ENCODE measurements at places on chromosomes 1 and 21. TPM values are rescaled to one million over a fixed set of nuclear protein-coding genes. Genes with fewer than 3 reads are reported as not detected.

DNA sequence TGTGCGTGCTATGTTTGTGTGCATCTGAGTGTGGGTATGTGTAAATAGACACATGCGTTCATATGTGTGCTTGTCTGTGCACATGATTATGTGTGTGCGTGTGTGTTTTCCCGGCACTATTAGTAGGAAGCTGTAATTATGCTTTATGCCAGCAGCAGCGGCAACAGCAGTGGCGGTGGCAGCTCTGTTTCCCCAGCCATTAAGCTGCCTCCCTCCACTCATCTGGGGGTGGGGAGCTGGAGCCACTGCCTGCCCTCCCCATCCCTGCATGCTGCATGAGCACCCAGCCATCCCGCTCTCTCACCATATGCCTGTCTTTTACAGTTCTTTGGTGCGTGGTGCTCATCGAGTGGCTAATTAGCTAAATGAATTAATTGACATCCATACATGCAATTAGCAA lies 30.5 kb upstream of the ACOT11 start:
- no peak for DNase-seq

DNA sequence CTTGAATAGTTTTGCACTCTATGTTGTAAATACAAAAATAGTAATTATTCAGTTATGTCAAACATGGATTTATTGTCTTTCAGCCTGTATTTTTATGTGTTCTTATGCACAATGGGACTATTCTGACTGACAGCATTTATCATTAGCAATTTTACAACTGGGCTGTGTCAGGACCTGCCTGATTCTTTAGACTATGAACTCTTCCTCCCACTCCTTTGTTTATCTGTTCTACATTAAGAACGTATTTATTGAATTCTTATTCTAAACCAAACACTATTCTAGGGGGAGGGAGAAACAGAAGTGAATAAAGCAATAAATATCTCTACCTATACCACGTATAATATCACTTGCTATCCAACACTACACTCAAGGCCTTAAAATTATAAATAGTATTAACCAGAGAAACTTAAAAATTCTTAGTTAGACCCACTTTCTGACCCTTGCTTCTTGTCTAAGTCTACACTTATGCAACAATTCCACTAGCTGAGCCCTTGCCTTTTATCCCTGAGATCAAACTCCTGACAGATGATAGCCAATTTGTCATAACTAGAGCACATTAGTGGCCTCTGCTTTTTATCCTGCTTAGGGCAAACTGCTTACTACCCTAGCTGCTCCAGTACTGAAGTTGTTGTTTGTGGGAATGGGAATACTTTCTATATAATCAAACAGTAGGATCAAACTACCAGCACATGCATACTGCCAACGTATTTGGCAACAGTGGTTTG lies 494.3 kb downstream of the BRINP3 start:
- DNase-seq: peak; percentile 69

DNA sequence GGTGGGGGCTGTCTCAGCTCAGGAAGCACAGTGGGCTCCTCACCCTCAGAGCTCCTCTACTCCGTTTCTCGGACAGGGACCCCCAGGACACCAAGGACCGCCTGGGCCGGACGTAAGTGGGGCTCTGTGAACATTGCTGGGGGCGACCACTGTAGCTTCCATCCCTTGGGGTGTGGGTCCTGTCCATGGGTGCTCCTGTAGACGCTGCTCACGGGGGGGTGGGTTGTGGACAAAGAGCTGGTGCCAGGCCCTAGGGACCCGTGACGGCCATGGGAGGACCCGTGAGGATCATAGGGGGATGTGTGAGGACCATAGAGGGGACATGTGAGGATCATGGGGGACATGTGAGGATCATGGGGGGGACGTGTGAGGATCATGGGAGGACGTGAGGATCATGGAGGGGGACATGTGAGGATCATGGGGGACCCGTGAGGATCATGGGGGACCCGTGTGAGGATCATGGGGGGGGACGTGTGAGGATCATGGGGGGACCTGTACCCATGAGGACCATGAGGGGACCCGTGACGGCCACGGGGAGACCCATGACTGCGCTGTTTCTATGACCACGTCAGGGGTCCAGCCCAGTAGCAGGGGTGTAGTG lies 18.1 kb downstream of the COL6A1 start:
- no peak for DNase-seq

DNA sequence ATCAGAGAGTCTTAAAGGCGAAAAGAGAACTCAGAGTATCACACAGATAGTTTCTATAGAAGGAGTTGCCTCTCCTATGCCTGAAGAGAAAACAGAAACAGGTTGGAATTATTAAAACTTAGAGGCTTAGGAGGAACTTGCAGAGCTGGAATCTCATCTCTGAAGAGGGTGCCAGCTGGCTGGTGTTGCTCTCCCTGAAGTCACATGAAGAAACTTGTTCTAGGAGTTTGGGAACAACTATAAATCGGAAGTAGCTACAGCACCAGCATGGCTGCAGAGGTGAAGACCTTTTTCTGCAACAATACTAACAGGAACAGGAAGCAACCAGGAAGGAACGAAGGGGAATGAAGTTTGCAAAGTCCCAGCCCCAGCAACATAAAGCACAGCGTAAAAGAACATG lies 35.8 kb downstream of the FMO3 start:
- no peak for DNase-seq

GRCh38 chr1:2639203-2639602 lies 6.4 kb upstream of the MMEL1 start:
- DNase-seq: no peak

Gene HUNK
- polyA plus RNA-seq: 9.1 TPM

- DNase-seq: no peak
Measured at GRCh38 chr1:181128592-181129497, 40.3 kb downstream of the IER5 start.

GRCh38 chr1:98328855-98329254 lies 332.7 kb upstream of the SNX7 start:
- no peak for DNase-seq

Gene SPRR1B
- polyA plus RNA-seq: not detected

Gene DFFA
- polyA plus RNA-seq: 29.3 TPM

- no peak for DNase-seq
Measured at GRCh38 chr21:14567331-14568279, 21.5 kb upstream of the SAMSN1 start.

DNA sequence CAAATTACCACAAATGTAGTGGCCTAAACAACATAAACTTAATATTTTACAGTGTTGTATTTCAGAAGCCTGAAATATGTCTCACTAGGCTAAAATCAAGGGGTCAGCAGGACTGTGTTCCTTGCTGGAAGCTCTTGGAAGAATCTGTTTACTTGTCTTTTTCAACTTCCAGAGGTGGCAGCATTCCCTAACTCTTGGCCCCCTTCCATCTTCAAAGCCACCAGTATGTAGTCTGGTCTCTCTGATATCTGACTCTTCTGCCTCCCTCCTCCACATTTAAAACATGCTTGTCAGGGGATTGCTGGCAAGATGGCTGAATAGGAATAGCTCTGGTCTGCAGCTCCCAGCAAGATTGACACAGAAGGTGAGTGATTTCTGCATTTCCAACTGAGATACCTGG lies 567.5 kb downstream of the PLA2G4A start:
- no peak for DNase-seq

DNA sequence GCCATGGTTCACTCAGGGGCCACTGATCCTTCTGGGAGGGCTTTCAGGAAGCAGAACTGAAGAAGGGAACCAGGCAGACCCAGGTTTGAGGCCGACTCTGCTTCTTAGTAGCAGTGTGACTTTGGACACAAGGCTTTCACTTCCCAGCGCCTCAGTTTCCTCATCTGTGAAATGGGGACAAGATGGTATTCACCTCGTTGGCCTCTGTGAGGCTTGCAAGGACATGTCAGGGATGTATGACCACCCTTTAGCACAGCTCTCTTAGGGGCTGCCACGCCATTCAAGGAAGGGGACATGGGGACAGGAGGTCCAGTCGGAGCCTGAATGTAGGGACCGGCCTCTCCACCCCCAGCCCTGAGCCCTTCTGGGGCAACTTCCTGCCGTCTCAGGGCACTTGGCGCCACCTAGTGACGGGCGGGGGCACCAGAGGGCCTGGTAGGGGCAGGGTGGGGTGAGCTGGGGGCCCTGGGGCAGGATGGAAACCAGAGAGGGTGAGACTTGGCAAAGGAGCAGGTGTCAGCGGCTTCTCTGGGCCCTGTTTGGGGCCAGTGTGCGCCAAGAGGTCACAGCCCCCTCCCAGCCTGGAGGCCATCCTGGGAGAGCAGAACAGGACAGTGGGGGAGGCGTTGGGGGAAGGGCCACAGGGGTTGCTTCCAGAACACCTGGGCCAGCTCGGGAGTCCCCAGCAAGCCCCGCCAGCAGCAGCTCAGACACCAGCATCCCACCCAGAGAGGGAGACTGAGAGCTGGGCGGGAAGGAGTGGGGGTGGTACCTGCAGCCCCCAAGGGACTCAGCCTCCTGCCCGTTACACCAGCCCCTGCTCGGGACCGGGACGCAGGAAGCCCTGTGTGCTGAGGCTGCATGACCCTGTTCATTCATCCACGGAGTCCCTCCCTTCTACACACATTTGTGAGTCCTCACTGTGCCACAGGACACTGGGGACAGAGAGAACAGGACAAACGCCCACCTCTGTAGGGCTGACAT lies 102.5 kb upstream of the TARDBP start:
- peak; percentile 31 for DNase-seq

GRCh38 chr1:170735366-170736263 lies 71.7 kb downstream of the PRRX1 start:
- no peak for DNase-seq

GRCh38 chr1:16013220-16013907 lies 4.5 kb downstream of the HSPB7 start:
- DNase-seq: peak; percentile 62

- DNase-seq: no peak
Measured at GRCh38 chr1:201381130-201381529, 3.6 kb upstream of the TNNT2 start.

- DNase-seq: peak; percentile 22
Measured at GRCh38 chr1:203308923-203309331, 3.6 kb downstream of the BTG2 start.

- peak; percentile 99 for DNase-seq
Measured at GRCh38 chr1:202034683-202035462, 24.5 kb downstream of the ELF3 start.

Gene NES
- 26.5 TPM for polyA plus RNA-seq

- peak; percentile 27 for DNase-seq
Measured at GRCh38 chr1:167175901-167176300, 44.8 kb upstream of the POU2F1 start.

Gene KRTAP20-4
- polyA plus RNA-seq: not detected

- no peak for DNase-seq
Measured at GRCh38 chr1:200323856-200324400, 85.9 kb downstream of the ZNF281 start.

- DNase-seq: no peak
Measured at GRCh38 chr1:8022395-8023286, 3.5 kb downstream of the ERRFI1 start.

DNA sequence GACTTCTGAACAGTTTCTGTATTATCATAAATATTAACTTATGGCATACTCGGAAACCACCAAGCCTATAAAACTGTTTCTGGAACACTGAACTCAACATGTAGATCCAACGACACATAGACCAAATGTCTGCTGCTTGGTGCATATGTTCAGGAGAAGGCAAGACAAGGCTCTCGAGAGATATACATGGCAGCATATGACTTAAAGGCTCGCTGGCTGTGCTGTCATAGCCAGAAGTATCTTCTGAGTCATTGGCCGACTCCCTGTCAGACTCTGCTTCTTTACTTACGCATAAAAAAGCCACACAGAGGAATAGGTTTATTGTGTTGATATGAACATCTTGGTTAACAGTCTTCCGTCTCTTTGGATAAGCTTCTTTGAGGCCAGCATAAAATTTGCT lies 60.6 kb downstream of the LYST start:
- no peak for DNase-seq

Gene TDRD5
- polyA plus RNA-seq: 0.40 TPM

GRCh38 chr1:165531021-165531420 lies 12.8 kb upstream of the LRRC52 start:
- DNase-seq: no peak

DNA sequence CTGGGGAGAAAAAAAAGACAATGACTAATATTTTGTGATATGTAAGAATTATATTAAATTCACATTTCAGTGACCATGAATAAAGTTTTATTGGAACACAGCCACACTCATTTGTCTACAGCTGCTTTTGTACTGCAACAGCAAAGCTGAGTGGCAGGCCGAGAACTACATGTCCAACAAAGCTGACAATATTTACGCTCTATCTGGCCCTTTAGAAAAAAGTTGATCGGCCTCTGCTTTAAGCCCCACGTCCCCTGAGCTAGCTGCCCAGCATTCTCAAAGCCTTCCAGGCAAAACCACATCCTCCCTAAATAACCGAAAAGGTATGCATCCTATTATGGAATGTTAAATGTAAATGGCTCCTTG lies 8.6 kb downstream of the SLC2A1 start:
- DNase-seq: no peak

DNA sequence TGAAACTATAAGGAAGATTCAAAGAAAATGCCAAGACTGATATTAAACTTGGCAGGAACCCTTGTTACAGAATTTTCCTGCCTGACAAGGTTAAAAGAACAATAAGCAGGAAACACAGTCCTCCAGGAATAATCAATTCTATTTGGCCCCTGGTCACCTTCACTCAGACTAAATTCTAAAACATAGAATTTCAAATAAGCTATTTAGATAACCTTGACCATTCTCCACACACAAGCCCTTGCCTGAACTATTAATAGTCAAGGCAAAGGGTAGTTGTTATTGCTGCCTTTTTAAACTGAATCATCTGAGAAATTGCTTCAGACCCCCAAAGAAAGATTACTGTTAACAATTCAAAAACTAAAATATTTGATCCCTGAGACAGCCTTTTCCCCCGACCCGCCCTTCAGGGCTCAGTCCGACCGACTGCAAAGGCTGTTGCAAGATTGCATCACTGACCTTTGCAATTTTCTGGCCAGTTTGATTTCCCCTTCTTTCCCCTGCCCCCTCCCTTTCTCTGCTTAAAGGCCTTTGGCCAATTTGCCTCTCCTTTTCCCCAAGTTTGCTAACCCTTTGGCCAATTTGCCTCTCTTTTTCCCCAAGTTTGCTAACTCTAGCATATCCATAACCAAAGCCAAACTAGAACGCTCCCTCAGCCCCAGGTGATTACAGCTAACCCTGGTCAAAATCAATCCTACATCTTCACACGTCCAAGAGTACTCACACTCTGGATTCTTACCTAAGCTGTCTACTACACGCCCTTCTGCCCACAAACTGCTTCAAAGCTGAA lies 1.4 kb upstream of the G0S2 start:
- DNase-seq: no peak

- DNase-seq: peak; percentile 21
Measured at GRCh38 chr1:178487070-178487615, 9.6 kb downstream of the CLEC20A start.

DNA sequence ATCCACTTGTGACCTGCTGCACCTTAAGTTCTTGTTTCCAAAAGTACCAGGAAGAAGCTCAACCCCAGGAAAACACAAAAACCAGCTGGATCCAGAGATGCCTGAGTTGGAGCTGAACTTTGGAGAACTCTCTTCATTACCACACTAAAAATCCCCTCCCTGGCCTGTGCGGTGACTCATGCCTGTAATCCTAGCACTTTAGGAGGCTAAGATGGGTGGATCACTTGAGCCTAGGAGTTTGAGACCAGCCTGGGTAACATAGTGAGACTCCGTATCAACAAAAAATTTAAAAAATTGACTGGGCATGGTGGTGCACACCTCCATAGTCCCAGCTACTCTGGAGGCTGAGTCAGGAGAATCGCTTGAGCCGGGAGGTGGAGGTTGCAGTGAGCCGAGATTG lies 6.2 kb downstream of the MAP1LC3C start:
- DNase-seq: no peak

Data from large intestine (tissue), 12 donors.